Nucleus accumbens (tissue), 56 donors: ENCODE measurements at places on chromosomes 5 and 9.

- no peak for DNase-seq
These were observed 6.1 kb downstream of the GLIPR2 start for GRCh38 chr9:36142510-36143244.

- DNase-seq = no peak
These were observed 2.5 kb upstream of the SEC16A start for GRCh38 chr9:136485049-136486045.

DNA sequence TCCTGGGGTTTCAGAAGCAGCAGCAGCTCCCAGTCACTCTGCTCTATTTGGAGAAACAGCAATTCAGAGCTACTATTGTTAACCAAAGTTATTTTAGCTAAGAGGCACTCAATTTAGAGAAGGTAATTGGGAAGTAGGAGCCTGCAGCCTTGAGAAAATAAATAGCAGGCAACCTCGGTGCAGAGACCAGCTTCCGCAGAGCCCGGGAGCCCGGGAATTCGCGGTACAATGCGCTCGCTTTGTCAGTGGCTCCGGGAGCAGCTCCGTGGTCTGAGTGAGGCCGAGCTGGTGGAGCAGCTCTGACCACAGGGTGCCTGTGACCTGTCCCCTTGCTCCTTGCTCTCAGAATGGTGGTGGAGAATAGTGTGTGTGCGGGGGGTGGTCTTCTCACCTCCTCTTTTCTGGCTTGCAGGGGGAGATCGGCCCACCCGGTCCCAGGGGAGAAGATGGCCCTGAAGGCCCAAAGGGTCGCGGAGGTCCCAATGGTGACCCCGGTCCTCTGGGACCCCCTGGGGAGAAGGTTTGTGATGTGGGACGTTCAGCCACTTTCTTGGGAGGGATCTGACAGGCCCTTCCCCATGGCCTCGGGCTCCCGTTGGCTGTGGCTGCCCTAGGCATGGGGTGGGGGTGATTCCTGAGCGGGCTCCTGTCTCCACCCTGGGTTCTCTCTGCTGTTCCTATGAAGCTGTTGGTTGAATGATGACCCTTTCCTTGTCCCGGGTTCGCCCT is 95.9 kb upstream of the FCN2 start:
- DNase-seq = no peak

DNA sequence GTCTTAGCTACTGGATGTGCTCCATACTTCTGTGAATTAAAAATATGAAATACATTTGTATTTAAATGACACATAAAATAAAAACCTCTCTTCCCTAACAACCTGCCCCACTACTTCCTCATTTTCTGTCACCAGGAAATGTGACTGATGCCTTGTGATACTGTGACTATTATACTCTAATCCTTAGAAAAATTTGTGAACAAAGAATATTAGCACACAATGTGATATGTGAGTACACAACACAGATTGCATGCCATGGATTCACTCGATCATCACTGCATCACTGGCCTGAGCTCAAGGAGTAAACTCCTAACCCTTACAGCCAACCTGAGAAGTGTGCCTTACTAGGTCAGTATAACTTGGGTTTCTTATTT is 281.0 kb downstream of the EFNA5 start:
- DNase-seq = no peak

DNA sequence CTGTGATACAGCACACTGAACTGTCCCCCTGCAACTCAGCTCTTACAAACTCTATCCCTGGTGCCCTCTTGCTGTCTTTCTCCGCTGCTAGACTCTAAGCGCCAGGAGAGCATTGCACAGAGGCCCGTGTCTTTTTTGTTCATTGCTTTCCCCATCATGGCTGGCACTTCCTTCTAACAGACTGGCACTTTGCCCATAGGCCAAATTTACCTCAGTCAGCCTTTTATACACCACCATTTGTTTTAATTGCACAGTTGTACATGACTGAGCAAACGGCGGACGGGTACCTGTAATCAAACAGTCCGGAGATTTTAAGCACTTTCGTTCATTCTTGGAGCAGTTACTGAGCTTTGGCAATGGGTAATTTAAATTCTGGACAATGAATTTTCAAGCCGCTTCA is 102.2 kb upstream of the CLINT1 start:
- no peak for DNase-seq

GRCh38 chr5:150107909-150108447 is 21.6 kb upstream of the CSF1R start:
- DNase-seq = no peak

DNA sequence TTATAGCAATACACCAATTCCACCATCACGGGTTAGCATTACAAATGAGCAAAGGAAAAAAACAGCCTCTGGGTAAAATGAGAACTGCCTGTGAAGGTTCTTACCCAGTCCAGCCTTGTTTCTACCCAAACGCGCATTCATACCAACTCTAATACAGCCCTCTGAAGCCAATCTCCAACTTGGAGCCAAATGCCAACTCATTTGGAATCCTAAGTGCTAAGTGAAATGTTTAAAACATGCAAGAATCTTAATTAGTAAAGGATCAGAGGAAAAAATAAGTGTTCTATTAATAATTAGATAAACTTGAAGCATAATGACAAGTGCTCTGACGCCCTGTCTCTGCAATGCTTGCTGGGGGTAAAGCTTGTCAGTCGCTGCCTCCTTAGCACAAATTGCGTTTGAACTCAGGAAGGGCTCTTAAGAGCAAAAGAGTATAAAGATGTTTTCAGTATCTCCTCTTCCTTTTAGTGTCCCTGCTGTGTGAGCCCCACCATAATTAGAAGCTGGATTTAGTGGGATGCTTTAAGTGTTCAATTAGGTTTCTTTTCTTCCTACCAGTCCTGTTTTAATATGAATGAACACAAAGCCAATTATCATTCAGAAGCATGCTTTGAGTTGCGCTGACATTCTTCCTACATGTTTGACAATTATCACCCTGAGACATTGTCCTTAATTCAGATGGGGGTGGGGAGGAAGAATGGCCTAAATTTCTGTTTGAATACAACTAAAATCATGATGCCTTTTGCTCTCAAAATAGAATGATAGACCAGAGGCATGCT is 537.6 kb downstream of the DTWD2 start:
- no peak for DNase-seq

DNA sequence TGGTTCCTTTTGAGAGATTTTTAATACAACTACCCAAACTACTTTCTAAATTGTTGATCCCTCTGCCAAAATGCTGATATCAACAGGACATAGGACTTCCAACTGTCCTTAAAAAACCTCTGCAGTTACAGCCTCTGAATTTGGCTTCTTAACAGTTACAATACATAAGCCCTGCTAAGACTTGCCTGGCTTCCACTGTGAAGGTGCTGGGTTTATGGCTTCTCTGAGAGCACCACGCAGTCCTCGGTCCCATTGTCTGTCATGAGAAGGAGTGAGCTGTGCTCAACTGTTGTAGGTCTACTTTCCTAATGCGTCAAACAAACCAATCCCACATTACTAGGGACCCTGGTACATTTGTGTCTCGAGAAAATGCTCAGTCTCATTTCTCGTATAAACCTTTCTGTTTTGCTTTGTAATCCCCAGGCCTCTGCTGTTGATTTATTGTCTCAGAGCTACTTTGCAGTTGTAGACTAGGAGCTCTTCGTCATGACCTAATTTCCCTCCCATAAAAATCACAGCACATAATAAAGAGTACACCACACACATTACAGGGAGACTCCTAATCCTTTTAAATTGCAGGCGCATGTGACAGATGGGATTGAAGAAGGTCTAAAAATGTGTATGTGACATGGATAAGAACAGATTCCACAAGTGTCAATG is 274.9 kb downstream of the NR3C1 start:
- no peak for DNase-seq

GRCh38 chr5:322281-322941 is 897 bp downstream of the AHRR start:
- DNase-seq = no peak

- no peak for DNase-seq
These were observed 9.7 kb upstream of the NEK6 start for GRCh38 chr9:124248066-124248465.

- DNase-seq = no peak
These were observed 227.2 kb downstream of the RAB3C start for GRCh38 chr5:58810086-58810485.

GRCh38 chr5:138149530-138149929 is 10.3 kb upstream of the NME5 start:
- DNase-seq = no peak

DNA sequence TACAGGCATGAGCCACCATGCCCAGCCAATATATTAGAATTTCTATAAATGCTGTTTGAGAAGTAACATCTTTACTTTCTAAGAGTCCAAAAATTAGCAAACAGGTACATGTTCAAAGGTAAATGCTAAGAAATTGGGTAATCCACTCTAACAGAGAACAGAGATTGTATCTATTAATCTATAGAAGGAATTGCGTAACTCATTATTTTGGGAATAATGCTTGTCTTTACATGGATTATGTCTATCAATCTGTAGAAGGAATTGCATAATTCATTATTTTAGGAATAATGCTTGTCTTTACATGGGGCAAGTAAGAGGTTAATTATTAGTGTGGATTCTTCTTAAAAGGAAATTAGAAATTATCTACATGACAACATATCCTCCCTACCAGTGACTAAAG is 30.5 kb downstream of the CCNH start:
- no peak for DNase-seq

- DNase-seq = no peak
These were observed 13.2 kb upstream of the ARHGEF28 start for GRCh38 chr5:73612799-73613198.

DNA sequence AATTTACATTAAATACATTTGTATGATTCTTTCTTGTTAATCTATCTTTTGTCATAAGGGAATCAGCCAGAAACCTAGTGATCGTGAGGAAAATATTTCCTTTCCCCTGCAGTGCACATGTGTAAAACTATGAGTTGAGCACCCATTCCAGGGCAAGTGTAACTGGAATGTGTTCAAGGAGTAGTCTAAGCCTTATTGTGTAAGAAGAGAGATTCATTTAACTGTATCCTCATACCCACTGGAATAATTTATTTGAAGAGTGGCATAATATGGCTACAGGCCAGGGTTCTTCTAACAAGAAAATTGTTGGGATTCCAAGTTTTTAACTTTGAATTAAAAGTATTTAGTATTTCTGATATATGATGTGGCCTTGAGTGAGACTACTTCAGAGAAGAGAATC is 1692.7 kb downstream of the EFNA5 start:
- no peak for DNase-seq

- no peak for DNase-seq
These were observed 1146.8 kb downstream of the MAT2B start for GRCh38 chr5:164652276-164652660.

DNA sequence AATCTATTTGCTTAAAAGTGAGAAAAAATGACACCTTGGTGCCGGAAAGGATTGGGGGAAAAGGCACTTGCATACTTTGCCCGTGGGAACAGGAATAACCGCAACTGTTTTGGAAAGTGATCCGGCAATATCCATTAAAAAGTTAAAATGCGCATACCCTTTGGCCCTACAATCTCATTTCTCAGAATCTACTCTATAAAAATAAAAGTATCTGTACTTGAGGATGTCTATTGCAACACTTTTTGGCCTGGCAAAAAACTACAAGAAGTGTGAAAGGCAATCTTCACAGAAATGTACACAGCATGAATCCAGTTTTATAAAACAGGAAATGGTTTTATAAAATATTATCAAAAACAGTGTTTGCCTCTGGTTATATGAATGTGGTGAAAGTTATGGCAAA is 58.3 kb upstream of the NFIL3 start:
- no peak for DNase-seq

DNA sequence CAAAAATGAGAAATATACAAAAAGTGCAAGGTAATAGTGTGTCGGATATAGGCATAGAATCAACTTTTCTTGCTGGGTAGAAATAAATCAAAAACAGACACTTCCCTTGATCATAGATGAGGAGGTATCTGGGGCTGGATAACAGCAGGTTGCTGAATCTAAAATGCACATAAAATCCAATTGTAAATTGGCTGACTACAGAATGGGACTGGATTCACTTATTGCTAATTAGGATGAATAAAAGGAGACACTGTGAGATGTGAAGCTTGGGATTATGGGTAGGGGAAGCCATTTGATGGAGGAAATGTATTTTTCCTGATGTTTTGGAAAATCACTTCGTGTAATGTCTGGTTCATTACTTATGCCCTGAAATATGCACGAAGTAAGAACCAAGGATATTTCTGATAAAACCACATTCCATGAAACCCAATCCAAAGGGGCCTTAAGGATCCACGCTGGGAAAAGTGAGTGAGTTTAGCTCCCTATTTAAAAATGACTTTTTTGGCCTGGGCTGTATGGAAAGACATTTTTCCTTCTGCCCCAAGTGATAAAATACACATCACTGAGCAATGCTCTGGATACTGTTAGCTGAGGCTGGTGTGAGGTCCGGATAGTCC is 136.1 kb downstream of the MARCHF11 start:
- no peak for DNase-seq

GRCh38 chr9:22595805-22596204 is 149.2 kb downstream of the DMRTA1 start:
- no peak for DNase-seq
